Effector CD8-positive, alpha-beta T cell (primary cell): ENCODE measurements at places on chromosomes 7 and 10.

DNA sequence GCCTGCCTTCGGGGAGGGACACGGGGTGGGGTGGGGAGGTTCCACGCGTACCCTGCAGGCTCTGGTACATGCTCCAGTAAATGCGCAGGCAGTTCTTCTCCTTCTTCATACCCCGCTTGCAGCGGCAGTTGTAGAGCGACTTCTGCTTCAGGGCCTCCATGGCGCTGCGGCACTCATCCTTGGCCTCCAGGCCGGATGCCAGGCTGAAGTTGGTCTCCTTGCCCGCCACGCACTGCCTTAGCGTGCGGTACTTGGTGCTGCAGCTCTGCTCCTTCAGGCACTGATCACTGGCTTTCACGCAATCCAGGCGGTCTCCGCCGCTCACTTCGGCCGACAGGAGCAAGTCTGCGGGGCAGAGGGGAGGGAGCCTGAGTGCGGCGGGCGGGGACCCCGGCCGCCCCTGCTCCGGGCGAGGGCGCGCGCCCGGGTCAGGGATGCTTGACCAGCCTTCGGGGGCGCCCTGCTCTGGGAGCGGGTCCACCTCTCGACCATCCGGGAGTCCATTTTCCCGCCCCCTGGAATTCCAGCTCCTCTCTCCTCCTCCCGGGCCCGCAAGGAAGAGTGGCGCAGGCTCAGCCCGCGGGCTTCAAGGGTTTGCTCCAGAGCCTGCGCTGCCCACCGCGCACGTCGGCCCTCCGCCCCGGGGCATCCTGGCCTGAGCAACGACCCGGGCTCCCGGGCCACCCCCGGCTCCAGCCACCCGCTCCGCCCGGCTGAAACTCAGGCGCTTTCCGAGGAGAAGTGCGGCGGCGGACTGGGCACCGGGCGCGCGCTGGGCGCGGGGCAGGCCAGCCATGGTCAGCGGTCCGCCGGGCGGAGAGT lies 2.0 kb downstream of the GFRA1 start:
- no peak for DNase-seq

- DNase-seq: peak; percentile 49
Measured at GRCh38 chr10:89414146-89414878, at the start of gene IFIT5. IFIT5 (plus strand) TSS chr10:89414568; CDS start chr10:89414799, 231 bp downstream.

GRCh38 chr7:107660381-107661080 lies at the start of gene SLC26A4:
SLC26A4 (plus strand) TSS chr7:107660828; CDS start chr7:107661642, 814 bp downstream.
- no peak for DNase-seq

DNA sequence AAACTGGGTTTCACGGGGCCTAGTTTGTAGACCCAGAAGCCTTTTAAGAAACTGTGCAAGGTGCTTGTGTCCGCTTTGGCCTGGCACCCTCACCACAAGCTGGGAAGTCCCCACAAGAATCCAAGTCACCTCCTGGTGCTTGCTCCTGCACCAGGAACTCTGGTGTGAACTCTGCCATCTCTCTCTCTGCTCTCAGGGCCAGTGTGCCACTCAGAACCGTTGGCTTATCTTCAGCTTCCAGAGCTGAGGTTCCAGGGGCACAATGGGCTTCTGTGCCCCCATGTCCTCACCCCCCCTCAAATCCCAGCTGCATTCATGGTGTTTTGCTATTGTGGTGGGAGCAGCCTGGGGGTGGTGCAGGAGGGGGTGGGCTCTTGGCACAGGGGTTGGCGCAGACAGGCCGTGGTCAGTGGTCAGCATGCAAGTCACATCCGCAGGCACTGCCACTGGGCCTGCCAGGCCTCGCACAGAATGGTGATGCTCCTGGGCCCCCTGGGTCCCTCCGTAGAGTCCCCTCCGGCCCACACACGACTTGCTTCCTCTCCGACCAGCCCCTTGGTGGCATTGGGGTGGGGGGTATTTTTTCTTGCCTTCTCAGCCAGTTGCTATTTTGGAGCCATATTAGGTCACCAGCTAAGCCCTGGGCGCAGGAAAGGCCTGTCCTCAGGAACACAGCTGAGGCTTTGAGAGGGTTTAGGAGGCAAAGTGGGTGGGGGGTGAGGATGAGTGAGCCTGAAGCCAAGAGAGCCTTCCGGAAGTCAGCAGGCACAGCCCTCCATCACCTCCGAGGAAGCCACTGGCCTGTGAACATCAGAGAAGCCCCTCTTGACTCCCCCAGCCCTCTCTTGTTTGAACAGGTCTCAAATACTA lies 3.0 kb downstream of the ZCCHC24 start:
- no peak for DNase-seq

GRCh38 chr7:76232698-76233097 lies 31.0 kb downstream of the SRRM3 start:
- no peak for DNase-seq
